Chondrocyte (in vitro differentiated cells): ENCODE measurements at places on chromosomes 1 and 21.
A peak's percentile ranks its signal among the peaks of the same experiment; 100 is the strongest.

DNA sequence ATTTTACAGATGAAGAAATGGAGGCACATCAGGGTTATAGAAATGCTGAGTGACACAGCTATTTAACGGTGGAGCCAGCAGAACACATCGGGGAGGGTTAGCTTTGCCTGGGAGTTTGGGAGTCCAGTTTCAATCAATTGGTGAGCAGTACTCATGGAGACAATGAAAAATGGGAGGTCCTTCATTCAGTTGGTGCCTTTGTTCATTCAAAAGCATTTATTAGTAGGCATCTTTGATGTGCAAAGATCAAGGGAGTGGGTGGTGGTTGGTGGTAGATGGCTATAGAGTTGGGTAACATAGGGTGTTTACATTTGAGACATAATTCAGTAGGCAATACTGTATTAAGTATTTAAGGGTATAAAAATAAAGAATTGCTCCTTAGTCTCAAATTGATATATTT, 183.7 kb upstream of the LMO4 start:
- H3K27me3 ChIP-seq, result peaks cover 3% of the 10 kb centered on the region

DNA sequence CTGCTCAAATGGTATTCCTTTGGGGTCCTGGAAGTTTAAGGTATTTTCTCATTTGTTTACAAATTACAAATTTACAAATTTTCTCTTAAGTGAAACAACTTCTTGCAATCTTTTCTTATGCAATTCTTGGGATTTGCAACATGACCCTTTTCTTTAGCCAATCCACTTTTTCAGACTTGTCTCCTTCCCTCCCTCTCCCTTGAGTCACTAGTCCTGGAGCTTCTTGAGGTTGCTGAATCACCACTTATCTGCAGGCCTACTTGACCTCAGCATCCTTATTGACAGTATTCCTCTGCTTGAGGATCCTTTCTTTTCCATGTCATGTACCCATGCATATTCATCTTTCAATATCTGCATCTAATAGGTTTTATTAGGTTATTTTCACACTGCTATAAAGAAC, 302.8 kb upstream of the ADAMTS5 start:
- no peaks in the 10 kb centered on the region for H3K27me3 ChIP-seq
- H3K27ac ChIP-seq, result no peak overlapping the region
- no peaks in the 10 kb centered on the region for H3K36me3 ChIP-seq
- H3K4me3 ChIP-seq, result no peak overlapping the region
- H3K4me1 ChIP-seq, result peaks cover 35% of the 10 kb centered on the region

DNA sequence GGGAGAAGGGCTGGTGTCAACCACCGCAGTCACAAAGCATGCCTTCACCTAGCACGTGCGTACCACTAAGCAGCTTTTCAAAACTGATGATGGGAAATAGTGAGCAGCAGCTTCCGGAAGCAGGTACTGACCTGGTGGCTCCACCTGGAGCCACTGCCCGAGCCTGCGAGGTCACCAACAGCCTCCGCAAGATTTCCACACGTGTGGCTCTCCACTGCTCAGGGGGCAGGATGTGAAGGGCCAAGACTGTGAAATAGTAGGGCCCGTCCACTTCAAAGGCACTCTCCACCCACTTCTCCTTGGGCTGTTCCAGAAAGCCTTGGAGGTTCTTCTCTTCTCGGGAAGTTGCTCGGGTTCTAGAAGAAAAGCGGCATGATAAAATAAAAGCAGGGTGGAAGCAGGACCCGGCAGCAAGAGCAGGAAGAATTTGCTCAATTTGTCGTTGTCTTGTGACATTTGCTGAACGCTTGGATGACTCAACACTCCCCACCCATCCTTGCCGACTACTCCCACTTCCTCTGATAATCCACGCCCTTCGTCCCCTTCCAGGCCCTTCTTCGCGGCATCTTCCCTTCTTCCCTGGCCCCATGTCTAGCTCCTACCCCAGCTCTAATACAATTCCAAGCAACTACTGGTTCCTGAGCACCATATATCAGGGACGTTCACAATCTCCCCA, 124.9 kb upstream of the IFFO2 start:
- no peaks in the 10 kb centered on the region for H3K27me3 ChIP-seq
- H3K27ac ChIP-seq, result peak overlapping the region; percentile 80
- H3K4me1 ChIP-seq, result peaks cover 18% of the 10 kb centered on the region
- peak; percentile 46 for DNase-seq
- no peak overlapping the region for H3K4me3 ChIP-seq
- peaks cover 69% of the 10 kb centered on the region for H3K36me3 ChIP-seq

- no peaks in the 10 kb centered on the region for H3K36me3 ChIP-seq
- H3K4me1 ChIP-seq, result no peaks in the 10 kb centered on the region
- peaks cover 34% of the 10 kb centered on the region for H3K27me3 ChIP-seq
- no peak for DNase-seq
- H3K27ac ChIP-seq, result no peak overlapping the region
- no peak overlapping the region for H3K4me3 ChIP-seq
Measured at GRCh38 chr1:206041640-206042039, 11.3 kb upstream of the RHEX start.

DNA sequence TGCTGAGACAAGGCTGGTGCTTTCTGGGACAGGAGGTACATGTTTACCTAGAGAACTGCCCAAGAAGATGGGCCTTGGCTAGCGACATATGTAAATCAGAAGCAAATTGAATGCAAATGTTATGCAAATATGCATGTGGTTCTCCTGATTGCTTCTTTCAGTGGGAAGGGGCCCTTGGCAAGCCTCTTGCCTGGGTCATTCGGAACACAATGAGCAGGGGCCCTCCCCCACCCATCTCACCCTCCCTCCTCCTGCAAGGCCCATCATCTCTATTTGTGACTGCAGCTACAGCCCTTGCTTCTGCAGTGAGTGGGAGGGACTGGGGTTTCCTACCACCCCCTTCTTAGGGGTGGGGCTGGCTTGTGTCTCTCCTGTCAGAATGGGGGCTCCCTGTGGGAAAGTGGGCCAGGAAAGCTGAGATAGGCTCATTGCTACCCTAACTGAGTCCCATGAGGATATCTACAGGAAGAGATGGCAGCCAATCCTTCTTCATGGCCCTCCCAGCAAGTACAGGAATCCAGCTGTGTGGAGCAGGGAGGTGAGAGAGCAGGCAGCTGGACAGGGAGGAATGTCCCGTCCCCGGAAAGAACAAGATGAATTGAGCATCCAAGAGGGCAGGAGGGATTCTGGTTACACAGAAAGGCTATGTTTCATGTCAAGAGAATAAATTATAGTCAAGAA, 31.0 kb downstream of the FOXD2 start:
- H3K36me3 ChIP-seq, result no peaks in the 10 kb centered on the region
- no peak overlapping the region for H3K27ac ChIP-seq
- H3K4me3 ChIP-seq, result no peak overlapping the region
- H3K27me3 ChIP-seq, result peaks cover 9% of the 10 kb centered on the region

- H3K4me3 ChIP-seq, result peak overlapping the region; percentile 71
- peaks cover 73% of the 10 kb centered on the region for H3K4me1 ChIP-seq
- H3K27ac ChIP-seq, result peak overlapping the region; percentile 90
- H3K36me3 ChIP-seq, result peaks cover 15% of the 10 kb centered on the region
Measured at GRCh38 chr1:112704391-112704933, 2.5 kb downstream of the RHOC start.

DNA sequence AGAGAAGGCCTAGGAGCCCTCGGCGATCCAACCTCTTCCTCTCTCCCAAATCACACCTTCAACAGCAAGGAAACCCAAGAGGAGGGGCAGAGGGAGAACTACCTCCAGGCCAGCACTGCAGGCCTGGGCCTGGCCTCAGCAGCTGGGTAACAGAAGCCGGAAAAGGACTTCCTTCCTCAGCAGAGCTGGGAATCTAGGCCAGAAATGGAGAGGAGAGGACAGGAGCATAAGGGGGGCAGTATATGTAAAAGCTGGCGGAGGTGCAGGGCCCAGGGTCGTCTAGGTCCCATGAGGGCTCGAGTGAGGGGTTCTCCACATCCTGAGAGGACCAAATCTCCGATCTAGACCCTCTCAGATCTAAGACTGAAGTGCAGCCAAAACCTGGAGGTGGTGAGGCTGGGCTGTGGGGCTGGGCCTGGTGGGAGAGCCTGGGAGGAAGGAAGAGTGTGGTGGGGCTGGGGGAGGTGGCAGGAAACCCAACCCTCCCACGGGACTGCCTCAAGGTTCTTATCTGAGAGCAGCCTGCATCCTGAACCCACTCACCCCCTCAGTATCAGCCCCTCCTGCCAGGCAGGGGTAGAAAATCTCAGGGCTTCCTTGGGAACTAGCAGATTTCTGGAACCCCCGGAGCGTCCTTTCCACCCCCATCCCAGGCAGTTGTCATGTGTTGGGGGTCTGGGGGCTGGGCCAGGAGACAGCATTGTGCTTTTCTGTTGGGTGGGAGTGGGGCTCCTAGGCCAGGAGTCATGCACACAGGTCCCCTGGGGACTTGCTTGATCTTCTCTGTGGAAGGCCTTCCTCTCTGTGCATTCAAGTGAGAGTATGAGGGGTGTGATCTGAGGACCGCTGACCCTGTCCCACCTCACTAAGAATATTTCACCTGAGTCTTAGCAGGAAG, 33.0 kb downstream of the PIK3C2B start:
- peaks cover 16% of the 10 kb centered on the region for H3K4me1 ChIP-seq
- peaks cover 35% of the 10 kb centered on the region for H3K36me3 ChIP-seq
- no peak overlapping the region for H3K27ac ChIP-seq
- DNase-seq, result peak; percentile 39

GRCh38 chr1:20739225-20739624, 6.7 kb upstream of the SH2D5 start:
- no peak overlapping the region for H3K4me3 ChIP-seq
- peak overlapping the region; percentile 75 for H3K27ac ChIP-seq

DNA sequence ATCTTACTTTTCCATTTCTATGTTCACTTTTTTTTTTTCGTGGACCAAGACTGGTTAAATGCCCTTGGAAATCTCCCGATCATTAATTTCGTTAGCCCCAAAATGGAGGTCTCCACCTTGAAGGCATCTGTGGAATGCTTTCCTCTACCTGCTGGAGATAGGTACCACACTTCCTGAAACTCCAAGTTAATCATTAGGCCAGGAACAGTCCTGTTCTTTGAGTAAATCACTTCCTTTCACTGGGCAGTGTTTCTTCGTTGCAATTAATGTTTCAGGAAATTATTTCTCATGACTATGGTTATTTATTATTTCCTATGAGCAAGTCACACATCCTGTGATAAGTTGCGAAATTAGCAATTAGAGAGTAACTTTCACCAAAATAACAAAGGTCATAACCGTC, 225.2 kb upstream of the LYPLAL1 start:
- H3K27ac ChIP-seq, result no peak overlapping the region
- no peaks in the 10 kb centered on the region for H3K36me3 ChIP-seq
- DNase-seq, result no peak
- H3K27me3 ChIP-seq, result no peaks in the 10 kb centered on the region
- no peak overlapping the region for H3K4me3 ChIP-seq
- no peaks in the 10 kb centered on the region for H3K4me1 ChIP-seq

DNA sequence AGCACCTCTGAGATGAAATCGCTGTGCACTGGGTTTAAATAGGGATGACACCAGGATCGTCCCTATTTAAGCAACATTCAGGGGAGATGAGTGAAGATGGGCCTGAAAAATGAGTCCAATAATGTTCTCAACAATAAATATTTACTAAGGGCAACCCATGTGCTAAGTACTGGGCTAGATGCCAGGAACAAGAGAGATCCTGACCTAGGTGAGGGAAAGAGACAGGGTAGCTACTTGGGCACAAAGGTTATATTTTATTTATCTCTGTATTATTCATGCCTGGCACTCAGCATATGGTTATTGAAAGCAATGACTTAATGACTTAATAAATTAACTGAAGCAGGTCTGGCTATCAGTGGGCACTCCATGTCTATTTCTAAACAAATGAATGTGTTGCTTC, 27.4 kb upstream of the AVPR1B start:
- H3K36me3 ChIP-seq, result peaks cover 3% of the 10 kb centered on the region
- no peaks in the 10 kb centered on the region for H3K4me1 ChIP-seq
- no peak for DNase-seq
- peaks cover 36% of the 10 kb centered on the region for H3K27me3 ChIP-seq
- no peak overlapping the region for H3K4me3 ChIP-seq
- H3K27ac ChIP-seq, result no peak overlapping the region

GRCh38 chr1:33970148-33970825, 106.4 kb downstream of the HMGB4 start:
- no peaks in the 10 kb centered on the region for H3K36me3 ChIP-seq
- DNase-seq, result no peak
- H3K4me1 ChIP-seq, result peaks cover 5% of the 10 kb centered on the region
- H3K4me3 ChIP-seq, result no peak overlapping the region
- no peak overlapping the region for H3K27ac ChIP-seq

DNA sequence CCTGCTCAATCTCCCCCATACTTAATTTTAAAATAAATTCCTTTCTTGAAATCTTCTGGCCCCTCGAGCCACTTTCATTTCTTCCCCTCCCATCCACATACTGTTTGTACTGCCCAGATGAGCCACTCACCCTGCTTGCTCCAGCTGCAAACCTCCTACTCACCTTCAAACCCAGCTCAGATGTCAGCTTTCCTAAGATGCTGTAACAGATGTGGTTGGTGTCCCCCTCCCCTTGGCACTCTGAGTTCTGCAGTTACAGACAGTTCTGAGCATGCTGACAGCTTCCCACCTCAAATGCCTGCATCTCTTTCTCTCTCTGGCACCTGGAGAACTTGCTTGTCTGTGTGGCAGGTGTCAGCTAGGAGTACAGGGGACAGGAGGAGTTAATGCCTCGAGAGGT, 106.7 kb downstream of the PTPRU start:
- H3K36me3 ChIP-seq, result no peaks in the 10 kb centered on the region
- H3K27ac ChIP-seq, result no peak overlapping the region
- H3K4me1 ChIP-seq, result no peaks in the 10 kb centered on the region
- DNase-seq, result no peak
- H3K27me3 ChIP-seq, result peaks cover 52% of the 10 kb centered on the region

DNA sequence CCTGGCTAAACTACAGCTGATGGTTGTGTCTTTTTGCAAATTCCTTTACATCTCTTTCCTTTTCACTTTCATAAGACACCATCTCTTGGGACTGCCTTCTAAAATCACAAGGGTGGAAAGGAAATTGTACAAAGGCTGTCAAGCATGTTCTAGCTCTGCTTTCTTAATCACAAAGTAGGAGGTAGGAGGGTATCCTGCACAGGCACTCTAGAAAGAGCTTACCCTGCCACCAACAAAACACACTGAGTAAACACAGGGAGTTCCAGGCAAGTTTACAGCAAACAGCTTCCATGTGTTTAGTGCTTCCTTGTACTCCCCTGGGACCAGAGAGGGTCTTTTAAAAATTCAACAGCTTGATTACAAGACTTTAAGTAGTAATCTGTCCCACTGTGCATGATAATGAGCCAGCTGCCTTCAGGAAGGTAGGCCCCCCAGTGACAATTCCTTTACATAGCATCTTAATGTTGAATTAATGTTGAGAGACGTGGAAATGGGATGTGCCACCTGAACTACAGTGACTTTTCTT, 2.4 kb downstream of the PLPP3 start:
- H3K4me1 ChIP-seq, result peaks cover 52% of the 10 kb centered on the region
- DNase-seq, result no peak
- H3K4me3 ChIP-seq, result peak overlapping the region; percentile 97
- no peaks in the 10 kb centered on the region for H3K27me3 ChIP-seq
- peak overlapping the region; percentile 59 for H3K27ac ChIP-seq
